ENCODE measurements at places on chromosomes 2 and 18.

DNA sequence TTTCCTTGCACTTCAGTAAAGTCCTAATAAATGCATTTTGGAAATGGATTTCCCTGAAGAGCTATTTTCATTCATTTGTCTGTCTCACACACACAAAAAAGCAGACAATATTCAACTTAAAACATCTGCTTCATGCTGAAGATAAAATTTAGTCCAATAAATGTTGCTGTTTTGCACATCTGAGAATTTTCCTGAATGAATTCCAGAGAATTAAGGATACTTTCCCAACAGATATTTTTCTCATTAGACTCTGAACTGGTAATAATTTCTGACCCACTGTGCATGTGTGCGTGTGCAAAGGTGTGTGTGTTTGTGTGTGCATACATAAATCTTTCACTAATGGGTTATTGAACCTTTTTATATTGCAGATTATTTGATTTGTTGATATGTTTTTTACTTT, 390.2 kb upstream of the TMEFF2 start:
- no peak for DNase-seq

GRCh38 chr2:150716186-150716585, 228.7 kb upstream of the RND3 start:
- DNase-seq: no peak

DNA sequence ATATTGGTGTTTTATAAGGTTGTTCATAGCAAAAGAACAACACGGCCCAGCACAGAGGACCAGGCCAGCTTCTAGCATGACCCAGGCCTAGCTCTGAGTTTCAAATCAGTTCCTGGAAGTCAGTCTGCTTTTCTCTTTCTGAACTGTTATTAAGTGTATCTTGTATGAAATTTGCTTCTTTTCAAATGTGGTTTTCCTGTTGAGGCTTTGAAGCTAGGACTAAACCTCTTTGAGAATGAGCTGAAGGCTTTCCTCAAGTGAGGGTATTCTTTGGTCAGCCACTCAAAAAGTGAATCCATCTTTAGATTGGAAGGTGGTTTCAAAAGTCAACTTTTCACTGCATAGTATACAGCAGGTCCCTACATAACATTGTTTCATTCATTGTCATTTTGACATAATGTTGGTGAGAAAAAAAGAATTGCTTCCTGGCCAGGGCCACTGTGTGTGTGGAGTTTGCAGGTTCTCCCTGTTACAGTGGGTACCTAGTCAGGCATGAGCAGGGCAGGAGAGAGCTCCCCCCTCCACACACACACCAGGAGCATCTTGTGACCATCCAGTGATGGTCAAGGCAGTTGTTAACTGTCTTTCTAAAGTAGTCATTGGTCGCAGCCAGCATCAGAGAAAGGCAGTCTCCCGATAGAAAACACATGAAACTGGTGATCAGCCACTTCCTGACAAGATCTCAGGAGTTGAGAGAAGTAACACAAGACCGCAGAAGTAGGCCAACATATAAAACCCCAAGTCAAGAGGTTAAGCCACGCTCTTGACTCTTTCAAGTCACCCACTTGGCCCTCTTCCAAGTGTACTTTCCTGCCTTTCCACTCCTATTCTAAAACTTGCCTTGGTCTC, 6.7 kb upstream of the ACAA2 start:
- DNase-seq: no peak

GRCh38 chr2:183284606-183285005, 160.4 kb downstream of the NUP35 start:
- no peak for DNase-seq

DNA sequence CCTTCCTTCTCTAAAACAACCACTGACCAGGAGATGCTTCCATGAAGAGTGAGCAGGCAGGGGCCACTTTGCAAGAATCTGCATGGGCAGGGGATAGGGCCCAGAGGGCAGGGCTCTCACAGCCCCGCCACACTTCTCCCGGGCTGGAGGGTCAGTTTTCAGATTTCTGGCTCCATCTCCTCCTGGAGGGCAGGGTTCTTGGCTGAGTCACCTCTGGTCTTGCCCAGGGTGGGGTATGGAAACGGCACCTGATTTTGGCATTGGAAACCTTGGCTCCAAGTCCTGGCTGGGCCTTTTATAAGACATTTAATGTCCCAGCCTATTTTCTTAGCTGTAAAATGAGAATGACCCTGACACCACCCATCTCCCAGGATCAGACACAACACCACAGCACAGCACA, 27.6 kb upstream of the ASPRV1 start:
- no peak for DNase-seq

DNA sequence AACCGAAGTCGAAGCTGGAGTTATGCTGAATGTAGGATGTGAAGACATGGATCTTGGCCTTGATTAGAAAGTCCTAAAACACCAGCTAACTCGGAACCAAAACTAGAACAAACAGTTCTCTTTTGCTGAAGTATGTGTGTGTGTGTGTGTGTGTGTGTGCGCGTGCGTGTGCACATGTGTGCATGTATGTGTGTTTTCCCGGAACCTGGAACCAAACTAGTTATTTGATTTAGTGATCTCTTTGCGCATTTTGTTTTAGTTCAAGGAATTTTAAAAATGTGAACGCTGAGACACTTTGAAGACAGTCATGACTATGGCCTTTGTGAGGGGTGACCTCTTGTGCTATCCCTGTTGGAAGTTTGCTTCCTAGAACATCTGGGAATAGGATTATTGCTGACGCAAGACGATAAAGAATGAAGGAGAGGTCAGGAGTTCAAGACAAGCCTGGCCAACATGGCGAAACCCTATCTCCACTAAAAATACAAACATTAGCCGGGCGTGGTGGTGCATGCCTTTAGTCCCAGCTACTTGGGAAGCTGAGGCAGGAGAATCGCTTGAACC, 23.8 kb downstream of the FHL2 start:
- DNase-seq: no peak
